CD4-positive, alpha-beta T cell treated with Interleukin-6 for 4 hours (primary cell): ENCODE measurements at places on chromosomes 2 and 18.

DNA sequence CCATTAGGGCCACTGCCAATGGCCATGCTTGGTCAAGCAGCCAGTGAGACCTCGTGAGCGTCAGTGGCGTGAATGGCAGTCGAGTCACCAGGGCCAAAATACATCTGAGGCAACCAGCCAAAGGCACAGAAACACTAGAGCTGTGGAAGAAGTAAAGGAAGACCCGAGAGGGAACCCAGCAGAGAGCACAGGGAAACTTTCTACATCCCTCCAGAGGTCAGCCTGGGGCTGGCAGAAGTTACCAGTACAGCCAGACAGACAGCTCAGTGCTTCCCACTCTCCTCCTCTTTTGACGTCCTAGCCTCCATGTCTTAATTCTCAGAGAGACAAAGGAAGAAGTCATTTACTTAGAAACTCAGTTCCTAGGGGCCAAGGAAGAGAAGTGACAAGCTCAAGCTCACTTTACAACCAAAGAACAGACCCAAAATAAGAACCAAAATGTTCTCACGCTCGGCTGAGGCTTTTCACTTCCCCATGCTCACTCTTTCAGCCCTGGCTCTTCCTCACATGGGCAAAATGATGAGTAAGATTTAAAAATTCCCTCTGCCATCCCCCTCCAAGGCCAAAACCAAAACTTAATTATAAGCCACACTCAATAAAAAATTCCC, 8.7 kb downstream of the CYRIA start:
- DNase-seq: no peak

GRCh38 chr18:49886891-49887764, 73.8 kb upstream of the ACAA2 start:
- DNase-seq: no peak

DNA sequence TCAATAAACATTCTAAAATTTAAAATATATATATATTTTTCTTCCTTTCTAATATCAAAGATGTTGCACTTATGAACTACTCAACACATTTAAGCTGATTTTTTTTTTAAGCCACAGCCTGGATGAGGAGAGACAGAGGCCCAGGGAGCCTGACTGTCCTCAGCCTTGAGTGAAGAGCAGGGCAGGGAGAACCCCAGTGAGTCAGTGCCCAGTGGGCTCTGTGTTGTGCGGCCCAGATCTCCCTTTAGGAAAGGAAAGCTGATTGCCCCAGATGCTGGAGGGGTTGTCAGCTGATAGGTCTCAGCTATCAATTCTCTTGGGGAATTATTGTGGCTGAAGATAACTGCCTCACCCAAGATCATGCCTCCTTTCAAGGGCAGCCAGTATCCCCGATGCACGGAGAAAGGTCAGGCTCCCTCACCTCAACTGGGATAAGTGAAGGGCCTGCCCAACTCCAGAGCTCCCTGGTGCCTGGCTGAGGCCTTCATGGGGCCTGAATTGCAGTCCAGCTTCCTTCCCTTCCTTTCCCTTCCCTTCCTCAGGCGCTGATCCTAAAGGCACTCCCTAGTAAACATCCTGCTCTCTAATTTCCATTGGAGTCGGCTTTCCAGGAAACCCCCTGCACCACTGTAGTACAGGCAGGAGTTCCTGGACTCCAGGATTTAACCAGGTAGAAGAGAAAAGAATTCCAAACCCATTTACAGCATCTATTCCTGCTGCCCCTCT, 106.9 kb upstream of the ATL2 start:
- DNase-seq: no peak

DNA sequence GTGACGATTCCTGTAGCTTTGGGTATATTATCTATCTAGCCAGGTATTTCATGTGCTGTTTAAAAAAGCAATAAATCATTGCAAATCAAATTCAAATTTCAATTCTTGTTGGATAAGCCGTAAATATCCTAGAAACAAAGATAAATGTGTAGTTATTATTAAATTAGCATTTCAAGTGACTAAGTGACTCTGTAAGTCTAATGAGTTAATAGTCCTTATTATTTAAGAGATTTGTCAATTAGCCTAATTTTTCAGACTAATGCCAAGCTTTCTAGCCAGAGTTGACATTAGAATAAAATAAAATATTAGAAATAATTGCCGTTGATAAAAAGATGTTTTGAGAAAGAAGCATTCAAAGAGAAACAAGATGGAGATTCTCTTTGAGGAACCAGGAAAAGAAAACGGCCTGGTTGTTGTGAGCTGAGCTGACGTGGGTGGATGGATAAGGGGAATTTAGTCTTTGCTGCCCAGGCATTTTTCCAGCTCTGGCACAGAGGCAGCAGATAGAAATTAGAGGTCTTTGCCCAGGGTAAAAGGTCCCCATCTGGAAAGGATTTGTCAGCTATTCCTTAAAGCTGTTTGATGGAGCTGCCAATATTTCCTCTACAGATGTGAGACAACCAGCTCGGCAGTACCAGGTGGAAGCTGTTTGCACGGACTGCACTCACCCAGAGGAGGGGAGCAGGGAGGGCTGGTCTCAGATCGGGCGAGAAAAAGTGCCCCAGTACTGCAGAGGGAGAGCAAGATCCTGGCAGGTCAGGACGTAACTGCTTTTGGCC, 117.3 kb upstream of the SEC11C start:
- no peak for DNase-seq

GRCh38 chr2:237290261-237290660, 123.7 kb downstream of the COL6A3 start:
- no peak for DNase-seq
